ENCODE measurements at places on chromosomes 1 and 21. TPM values are rescaled to one million over a fixed set of nuclear protein-coding genes. Genes with fewer than 3 reads are reported as not detected.

DNA sequence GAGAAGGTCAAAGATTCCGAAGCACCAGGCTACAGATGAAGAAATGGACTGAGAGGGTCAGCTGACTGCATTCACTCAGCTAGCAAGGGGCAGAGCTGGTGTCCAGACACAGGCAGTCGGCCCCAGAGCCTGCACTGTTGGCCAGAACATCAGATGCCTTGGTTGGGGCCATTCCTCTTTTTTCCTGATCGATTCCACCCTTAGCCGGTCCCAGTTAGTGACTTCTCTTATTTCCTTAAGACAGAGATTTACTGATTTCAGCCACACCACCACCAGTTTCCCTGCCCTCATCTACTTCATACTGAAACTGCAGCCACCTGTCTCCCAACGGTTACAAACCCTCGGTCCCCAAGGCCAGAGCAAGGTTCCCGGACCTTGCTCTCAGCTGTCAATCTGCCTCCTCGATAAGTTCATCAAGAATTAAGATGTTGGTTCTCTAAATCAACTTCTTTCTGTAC, 11.5 kb downstream of the CD58 start:
- H3K27me3 ChIP-seq = no peaks in the 10 kb centered on the region
- H3K27ac ChIP-seq = no peak overlapping the region
- H3K36me3 ChIP-seq = no peaks in the 10 kb centered on the region

DNA sequence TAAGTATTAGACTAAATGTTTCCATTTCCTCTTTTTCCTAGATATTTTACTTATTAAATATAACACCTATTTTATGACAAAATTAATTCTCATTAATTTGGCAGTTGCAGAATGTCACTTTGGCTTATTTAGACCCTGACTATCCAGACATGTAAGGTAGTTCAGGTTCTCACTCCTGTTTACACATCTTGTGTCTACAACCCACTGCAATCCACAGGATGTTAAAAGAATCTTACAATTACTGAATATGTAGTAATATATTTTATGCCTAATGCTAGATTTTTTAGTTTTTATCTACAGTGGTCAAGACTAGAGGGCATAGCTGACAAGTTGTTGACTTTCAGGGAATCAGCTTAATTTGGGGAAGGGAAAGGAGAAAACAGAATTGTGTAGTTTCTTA, 346.7 kb downstream of the USP25 start:
- no peak for DNase-seq
- no peaks in the 10 kb centered on the region for H3K36me3 ChIP-seq
- no peaks in the 10 kb centered on the region for H3K27me3 ChIP-seq
- no peak overlapping the region for H3K4me3 ChIP-seq
- H3K27ac ChIP-seq = no peak overlapping the region

- peaks cover 22% of the 10 kb centered on the region for H3K4me1 ChIP-seq
- no peaks in the 10 kb centered on the region for H3K36me3 ChIP-seq
- peak overlapping the region; percentile 88 for H3K27ac ChIP-seq
Measured at GRCh38 chr1:43348343-43348808, 10.4 kb upstream of the CDC20 start.

Gene ZFP69B
- 0.91 TPM for total RNA-seq

DNA sequence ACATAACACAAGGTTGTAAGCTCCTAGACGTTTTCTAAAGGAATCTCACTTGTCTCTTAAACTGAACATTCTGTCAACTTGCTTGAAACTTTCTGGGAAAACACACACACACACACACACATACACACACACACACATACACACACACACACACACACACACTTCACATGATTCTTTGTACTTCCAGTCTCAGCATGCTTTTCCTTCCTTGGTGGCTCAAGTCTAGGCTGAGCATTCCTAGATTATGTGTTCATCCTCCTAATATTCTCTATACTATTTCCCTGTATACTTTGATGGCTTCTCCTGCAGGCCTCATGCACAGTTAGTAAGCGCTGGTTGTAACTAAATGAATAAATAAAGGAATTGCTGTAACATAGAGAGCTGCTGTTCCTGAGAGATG, 372.1 kb downstream of the PTPRC start:
- no peak for DNase-seq
- no peak overlapping the region for H3K4me3 ChIP-seq
- H3K27ac ChIP-seq = no peak overlapping the region
- H3K27me3 ChIP-seq = no peaks in the 10 kb centered on the region
- H3K36me3 ChIP-seq = no peaks in the 10 kb centered on the region
- peaks cover 4% of the 10 kb centered on the region for H3K4me1 ChIP-seq

Gene GJA5
- 9.8 TPM for total RNA-seq

Gene OR2L5
- not detected for total RNA-seq

DNA sequence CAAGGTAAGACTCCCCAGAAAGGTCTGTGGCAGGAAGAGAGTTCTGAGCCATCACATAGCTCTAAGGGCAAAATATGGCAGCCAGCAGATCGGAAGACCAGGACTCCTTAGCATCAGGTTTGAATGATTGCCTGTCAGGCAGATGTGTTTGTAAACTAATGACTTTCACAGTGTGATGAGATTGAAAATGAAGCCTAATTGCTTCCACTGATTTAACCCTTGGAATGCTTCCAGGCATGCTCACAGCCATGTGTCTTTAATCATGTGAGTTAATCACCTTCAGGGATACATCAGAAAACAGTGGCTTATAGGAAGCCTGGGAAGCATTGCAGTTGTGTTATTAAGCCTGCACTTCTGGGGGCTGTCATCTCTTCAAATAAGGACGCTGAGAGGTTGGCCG, 82.8 kb downstream of the LRRC53 start:
- no peak overlapping the region for H3K4me3 ChIP-seq
- DNase-seq = no peak
- no peaks in the 10 kb centered on the region for H3K36me3 ChIP-seq

DNA sequence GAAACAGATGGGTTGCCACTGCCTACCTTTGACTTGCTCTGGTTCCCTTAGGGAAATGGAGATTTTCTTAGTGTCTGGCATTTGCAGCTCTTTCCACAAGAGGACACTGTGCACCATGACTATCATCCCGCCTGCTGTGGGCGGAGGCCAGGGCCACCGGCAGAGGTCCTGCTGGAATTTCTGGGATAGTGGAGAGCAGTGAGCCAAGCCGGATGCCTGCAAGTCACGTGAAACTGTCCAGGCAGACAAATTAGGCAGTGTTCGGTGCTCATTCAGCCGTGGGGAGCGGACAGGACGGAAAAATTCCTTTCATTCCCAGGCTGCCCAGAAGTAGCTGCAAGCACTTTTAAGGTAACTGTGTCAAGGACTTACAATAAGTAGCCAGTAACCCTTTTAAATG, 43.4 kb downstream of the IGSF5 start:
- peaks cover 21% of the 10 kb centered on the region for H3K4me1 ChIP-seq
- DNase-seq = peak; percentile 94
- no peaks in the 10 kb centered on the region for H3K27me3 ChIP-seq
- no peak overlapping the region for H3K4me3 ChIP-seq
- H3K27ac ChIP-seq = peak overlapping the region; percentile 62

- DNase-seq = peak; percentile 93
- H3K4me3 ChIP-seq = peak overlapping the region; percentile 94
- H3K36me3 ChIP-seq = no peaks in the 10 kb centered on the region
- peaks cover 60% of the 10 kb centered on the region for H3K4me1 ChIP-seq
- H3K27me3 ChIP-seq = no peaks in the 10 kb centered on the region
Measured at GRCh38 chr1:19597496-19598309, 46.4 kb upstream of the NBL1 start.

DNA sequence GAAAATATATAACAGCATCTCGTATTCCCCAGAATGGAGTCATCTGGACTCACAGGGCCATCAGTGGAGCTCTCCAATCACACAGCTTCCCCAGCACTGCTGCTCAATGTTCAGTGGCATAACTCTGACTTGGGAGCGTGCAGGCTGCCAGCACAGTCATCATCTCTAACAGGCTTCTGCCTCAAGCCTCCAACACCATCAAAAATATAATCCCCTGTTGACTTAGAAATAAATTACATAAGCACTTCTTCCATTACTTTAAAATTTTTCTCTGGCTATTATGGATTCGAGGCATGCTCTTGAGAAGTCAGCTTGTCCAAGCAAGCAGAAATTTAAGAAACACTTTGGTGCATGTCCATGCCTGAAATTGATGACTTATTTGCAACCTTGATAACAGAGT, 6.2 kb downstream of the DUSP23 start:
- H3K4me1 ChIP-seq = no peaks in the 10 kb centered on the region
- H3K27me3 ChIP-seq = no peaks in the 10 kb centered on the region
- H3K36me3 ChIP-seq = no peaks in the 10 kb centered on the region
- H3K4me3 ChIP-seq = no peak overlapping the region
- no peak for DNase-seq

Gene CTTNBP2NL
- total RNA-seq = 26.9 TPM

DNA sequence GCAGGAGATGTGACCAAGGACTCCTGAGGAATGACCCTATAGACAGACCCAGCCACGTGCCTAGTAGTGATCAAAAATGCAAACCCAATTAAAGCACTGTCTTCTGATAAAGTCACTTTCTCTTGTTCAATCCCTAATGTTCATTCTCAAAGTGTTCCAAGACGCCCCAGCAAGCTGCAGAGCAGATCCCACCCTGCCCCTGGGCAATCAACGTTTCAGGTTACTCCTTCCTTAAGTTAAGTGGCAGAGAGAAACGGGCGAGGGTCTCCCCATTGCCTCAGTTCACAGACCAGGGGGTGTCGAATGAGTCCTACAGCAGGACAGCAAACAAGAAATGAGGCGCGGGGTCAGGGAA, 699 bp upstream of the RGS2 start:
- no peaks in the 10 kb centered on the region for H3K27me3 ChIP-seq
- H3K27ac ChIP-seq = peak overlapping the region; percentile 97
- H3K36me3 ChIP-seq = peaks cover 18% of the 10 kb centered on the region
- peaks cover 18% of the 10 kb centered on the region for H3K4me1 ChIP-seq
